ENCODE measurements at places on chromosomes 13 and 19. TPM values are rescaled to one million over a fixed set of nuclear protein-coding genes. Genes with fewer than 3 reads are reported as not detected.

SMIM24 gene
- total RNA-seq = not detected

GRK1 gene
- total RNA-seq = not detected

PCDH9 gene
- total RNA-seq = 10.1 TPM

ZNF888 gene
- total RNA-seq = 5.4 TPM

KLHL1 gene
- total RNA-seq = not detected

HPN gene
- total RNA-seq = not detected

UNC13A gene
- total RNA-seq = 2.0 TPM

FXYD5 gene
- 113 TPM for total RNA-seq

NOTCH3 gene
- 78.6 TPM for total RNA-seq

TDRD12 gene
- total RNA-seq = 0.22 TPM

ZNF266 gene
- 12.7 TPM for total RNA-seq

CLASRP gene
- 43.4 TPM for total RNA-seq

MCEMP1 gene
- not detected for total RNA-seq

KCNK6 gene
- total RNA-seq = 29.2 TPM

CGB1 gene
- total RNA-seq = 0.92 TPM

PRKCG gene
- 0.15 TPM for total RNA-seq

NANOS2 gene
- not detected for total RNA-seq

NCCRP1 gene
- total RNA-seq = not detected

ZNF492 gene
- total RNA-seq = not detected

ITGBL1 gene
- total RNA-seq = 391 TPM

NUDT15 gene
- 9.9 TPM for total RNA-seq

KASH5 gene
- total RNA-seq = not detected

ZNF568 gene
- 7.6 TPM for total RNA-seq

DNMT1 gene
- total RNA-seq = 47.8 TPM

PRDX2 gene
- total RNA-seq = 190 TPM

SLC7A10 gene
- not detected for total RNA-seq

FUT1 gene
- 0.52 TPM for total RNA-seq

PTPRH gene
- total RNA-seq = 0.54 TPM

ARHGEF1 gene
- total RNA-seq = 73.2 TPM

PSG11 gene
- not detected for total RNA-seq
